ENCODE measurements at places on chromosomes 1 and 21.
A peak's percentile ranks its signal among the peaks of the same experiment; 100 is the strongest.

GRCh38 chr1:26353976-26354820 lies at the start of gene CRYBG2:
CRYBG2 (minus strand) TSS chr1:26354130; CDS start chr1:26346657, 7,473 bp downstream.
- ATAC-seq: no peak

- no peak for ATAC-seq
Observed at GRCh38 chr1:11031624-11032262, 15.3 kb downstream of the MASP2 start.

DNA sequence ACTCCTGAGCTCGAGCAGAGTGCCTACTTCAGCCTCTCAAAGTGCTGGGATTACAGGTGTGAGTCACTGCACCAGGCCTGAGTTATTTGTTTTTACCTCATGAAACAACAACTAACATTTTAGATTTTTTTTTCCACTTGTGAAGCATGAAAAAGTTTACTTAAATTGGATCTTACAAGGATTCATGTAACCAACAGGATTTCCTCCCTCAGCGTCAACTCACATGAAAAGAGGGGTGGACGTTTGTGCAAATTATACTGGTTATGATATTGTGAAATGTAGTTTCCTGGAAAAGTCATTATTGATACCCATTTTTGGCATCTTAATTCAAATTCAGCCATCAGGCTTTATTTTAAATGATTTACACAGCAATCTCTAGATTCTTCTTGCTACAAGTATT lies 6.5 kb downstream of the CNST start:
- no peak for ATAC-seq

DNA sequence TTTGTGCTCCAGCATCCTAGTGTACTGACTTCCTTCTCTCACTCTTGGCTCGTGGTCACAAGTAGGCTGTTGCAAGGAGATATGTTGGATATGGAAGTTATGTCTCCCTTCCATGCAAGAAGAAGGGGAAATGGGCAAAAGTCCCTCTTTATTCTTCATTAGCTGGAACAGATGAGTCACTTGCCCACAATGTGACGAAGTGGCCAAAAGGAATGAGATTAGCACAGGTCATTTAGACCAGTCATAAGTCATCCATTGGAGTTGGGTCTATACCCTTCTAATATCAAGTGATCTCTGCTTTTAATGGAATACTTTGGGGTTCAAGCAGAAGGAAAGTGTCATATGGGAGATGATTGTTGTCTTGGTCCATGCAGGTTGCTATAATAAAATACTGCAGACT lies 91.2 kb upstream of the NGF start:
- no peak for ATAC-seq

GRCh38 chr1:166972826-166973225 lies 2.5 kb downstream of the ILDR2 start:
- no peak for ATAC-seq

- no peak for ATAC-seq
Observed at GRCh38 chr1:97093741-97094140, 372.2 kb downstream of the PTBP2 start.

DNA sequence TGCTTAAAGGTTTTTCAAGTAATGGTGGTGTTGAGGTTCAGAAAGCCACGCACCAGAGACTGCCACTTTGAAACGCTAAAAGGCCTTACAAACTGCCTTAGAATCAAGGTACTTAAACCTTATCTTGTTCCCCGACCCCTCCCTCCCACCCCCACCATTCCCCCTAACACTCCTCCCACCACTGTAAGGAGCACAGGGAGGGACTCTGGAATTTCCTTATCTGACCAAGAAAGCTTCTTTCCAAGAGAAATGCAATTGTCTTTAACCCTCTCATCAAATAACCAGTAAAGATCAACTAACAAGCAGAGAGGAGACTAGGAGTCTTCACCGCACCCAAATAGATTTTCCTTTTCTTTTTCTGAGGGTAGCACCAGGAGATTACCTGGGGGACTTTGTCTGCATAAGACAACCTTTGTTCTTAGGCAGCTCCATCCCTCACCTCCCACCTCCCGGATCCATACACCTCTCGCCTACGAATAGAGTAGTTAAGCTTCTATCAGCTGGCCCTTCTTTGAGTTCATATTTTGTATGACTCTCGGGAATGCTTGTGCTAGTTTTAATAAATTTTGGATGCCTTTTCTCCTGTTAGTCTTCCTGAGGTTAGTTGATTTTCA lies 137.7 kb upstream of the ADGRL2 start:
- no peak for ATAC-seq

- ATAC-seq: no peak
Observed at GRCh38 chr1:38073534-38074301, 27.1 kb upstream of the POU3F1 start.

- ATAC-seq: no peak
Observed at GRCh38 chr1:52751589-52752483, 25.6 kb downstream of the ZYG11B start.

GRCh38 chr1:14987829-14988603 lies 165.5 kb upstream of the TMEM51 start:
- ATAC-seq: no peak

- ATAC-seq: no peak
Observed at GRCh38 chr21:45220071-45220481, 67.6 kb downstream of the POFUT2 start.

DNA sequence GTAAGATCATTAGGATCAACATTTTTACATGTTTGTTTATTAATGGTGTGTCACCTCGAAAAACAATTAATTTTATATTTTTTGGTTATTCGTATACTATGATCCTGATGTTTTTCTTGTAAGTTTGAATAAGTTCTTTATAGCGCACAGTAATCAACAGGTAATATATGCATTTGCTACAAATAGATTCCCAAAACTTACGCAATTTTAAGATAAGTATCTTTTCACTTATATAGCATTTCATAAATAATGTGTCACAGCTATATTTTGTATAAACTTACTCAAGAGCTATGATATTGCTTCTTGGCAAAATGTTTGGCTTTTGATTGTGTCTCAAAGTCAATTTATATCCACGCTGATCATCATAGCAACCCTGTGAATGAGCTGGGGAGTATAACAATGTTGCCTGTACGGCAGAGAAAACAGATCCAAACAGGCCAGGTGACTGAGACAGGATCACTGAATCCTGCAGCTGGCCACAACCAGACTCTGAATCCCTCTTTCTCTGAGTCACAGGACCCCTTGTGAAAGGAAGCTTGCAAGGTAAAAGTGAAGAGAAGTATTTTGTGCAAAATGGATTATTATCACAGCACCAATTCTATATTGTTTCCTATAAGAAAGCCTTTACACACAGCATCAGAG lies 48.6 kb downstream of the GNG12 start:
- ATAC-seq: no peak

DNA sequence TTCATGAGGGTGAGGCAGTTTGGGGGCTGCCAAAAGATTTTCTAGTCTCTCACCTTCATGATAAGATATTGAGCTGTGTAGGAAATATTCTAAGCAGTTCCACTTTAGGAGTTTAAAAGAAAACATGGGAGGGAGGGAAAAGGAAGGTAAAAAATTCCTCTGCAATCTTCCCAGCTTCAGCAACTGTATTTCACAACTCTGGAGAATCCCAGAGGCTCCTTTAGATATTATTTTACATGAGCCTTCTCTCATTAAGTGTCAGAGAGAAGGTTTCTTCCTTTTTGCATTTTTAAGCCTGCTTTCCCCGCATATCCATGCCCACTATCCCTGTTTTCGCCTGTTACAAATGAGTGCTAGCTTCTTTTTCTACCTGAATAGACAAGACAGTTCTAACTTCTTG lies 289.4 kb downstream of the CHRM3 start:
- no peak for ATAC-seq

DNA sequence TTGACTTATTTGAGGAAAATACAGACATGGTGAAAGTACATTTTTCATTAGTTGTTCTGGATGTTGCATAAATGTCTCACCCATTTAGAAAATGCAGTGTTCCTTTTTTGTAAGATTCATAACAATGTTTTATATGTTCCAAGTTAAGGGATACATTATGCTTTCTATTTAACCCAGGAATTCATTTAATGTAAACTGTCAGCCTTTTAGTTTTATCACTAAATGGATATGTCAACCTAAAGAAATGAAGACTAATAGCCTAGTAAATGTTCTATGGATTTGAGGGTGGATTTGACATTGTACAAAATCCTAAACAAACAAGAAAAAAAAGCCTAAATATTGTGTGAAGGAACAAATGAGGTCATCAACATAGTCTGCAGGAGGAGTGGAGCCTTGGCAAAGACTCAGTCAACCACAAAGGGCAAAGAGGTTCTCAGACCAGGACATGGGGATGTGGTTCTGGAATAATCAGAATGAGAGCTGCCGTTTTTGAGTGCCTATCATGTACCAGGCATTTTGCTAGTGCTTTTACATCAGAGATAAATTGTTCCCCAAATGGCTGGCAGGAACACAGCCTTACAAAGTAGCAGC lies 8.8 kb upstream of the INSL5 start:
- no peak for ATAC-seq

GRCh38 chr1:20426923-20427322 lies 59.1 kb downstream of the CAMK2N1 start:
- ATAC-seq: peak; percentile 65

GRCh38 chr1:212555426-212555825 lies 53.1 kb upstream of the ATF3 start:
- ATAC-seq: no peak

DNA sequence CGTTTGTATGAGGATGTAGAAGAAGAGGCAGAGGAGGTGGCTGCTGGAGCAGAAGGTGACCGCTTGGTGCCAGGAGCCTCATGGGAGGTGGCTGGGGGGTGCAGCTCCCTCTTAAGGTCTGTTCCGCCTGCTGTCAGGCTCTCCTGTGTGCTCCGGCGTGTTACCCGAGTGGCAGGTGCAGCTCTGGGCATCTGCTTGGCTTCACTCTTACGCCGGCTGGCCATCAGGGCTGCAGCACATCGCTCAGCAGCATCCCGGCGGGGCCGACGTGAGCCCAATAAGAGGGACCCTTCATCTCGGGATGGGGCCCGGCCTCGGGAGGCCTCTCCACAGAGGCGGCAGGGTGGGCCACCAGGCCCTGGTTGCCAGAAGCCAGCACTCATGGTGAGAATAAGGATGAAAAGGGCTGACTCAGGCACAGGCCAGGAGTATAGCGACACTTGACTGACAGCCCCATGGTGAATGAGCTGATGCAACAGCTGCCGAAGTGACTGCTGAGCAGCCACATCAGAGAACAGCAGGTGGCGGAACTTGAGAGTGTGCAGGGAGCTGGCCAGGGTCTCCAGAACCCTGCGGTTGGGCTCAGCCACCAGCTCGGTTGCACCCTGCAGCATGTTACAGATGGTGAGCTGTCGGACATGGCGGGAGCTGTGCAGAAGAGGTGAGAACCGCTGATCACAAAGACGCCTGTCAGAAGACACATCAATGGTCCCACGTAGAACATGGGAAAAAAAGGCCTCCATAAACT lies 17.5 kb downstream of the LRRC41 start:
- ATAC-seq: no peak

DNA sequence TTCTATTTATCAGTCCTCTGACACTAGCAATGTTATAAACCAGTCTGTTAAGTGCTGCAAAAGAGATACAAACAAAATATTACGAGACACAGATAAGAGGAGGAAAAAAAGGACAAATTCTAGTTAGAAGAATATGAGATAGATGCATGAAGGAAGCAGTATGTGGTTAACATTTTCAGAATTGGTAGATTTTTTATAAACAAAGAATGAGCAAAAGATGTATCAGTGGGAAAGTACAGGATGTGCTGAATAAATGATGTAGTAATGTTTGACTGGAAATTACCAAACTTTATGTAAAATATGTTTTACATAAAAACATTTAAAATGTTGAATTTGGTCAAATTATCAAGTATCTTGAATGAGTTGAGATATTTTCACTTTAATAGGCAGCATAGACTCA lies 574.2 kb downstream of the NUF2 start:
- ATAC-seq: no peak

- no peak for ATAC-seq
Observed at GRCh38 chr1:43914576-43915525, 18.8 kb upstream of the ARTN start.

- peak; percentile 42 for ATAC-seq
Observed at GRCh38 chr1:25875856-25876692, 566 bp upstream of the PAQR7 start.

DNA sequence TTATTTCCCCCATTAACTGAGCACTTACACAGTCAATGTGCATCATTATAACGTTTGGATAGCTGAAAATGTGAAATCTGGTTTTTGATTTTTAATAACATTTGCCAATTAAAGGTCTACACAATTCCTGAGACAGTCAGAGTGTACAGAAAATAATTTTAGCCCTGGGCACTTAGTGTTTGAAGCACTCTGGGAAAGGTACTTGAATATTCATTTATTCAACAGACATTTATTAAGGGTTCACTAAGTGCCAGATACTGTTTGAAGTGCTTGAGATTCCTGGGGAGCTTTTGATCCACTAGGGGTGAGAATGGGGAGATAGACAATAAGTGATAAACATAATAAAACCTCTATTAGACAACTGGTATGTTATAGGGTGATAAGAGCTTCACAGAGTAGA lies 141.8 kb downstream of the DISC1 start:
- ATAC-seq: no peak

DNA sequence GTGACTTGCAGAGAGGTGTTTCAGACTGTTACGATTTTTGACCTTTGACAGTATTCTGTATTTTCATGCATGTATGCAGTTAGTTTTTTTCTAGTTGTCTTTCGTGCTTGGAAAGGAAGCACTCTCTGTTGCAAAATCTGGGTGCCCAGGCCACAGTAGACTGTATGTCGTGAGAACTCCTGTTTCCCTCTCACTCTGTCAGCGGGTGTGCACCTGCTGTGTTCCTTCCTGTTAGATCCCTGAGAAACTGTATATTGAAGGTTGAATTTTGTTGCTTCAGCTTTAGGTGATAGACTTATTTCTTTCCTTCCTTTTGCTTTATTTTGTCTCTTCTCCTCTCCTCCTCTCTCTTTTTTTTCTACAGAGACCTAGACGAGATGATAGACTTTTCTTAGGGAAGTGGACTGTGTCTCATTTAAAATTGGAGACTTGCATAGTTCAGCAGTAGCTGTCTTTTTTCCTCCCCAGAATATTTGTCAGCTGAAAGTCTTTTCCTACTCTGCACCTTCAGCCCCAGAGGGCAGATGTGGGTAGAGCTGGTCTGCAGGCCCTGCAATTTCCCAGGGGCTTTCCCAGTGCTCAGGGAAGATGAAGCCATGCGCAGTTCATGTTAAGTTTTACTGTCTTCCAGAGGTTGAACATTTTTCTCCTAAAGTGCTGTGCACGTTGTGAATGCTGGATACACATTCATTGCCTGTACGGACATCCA lies 1.4 kb downstream of the TRAPPC10 start:
- ATAC-seq: no peak

DNA sequence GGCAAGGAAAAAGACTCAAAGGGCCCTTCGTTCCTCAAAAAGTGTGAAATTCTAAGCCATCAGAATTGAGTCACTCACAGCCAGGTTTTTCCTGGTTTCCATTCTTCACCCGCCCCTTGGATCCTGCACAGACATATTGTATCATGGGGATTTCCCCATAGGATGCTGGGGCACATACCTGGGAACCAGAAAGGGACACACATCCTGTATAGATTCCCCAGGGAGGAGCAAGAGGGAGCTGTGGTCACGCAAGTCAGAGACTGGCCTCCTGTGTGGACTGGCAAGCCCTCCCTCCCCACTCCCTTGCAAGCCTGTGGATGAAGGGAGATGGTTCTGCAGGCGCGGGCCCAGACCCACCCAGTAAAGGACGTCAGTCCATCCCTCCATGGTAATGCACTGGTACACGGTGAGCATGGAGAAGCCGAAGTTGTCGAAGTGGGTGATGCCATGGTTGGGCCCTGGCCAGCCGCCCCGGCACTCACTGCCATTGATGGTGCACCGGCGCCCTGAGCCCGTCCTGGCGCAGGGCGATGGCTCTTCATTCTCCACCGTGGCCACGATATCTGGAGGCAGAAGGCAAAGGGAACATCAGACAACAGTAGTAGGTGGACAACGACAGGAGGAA lies 23.2 kb downstream of the CACNA1S start:
- ATAC-seq: no peak
